ENCODE measurements at places on chromosomes 5 and 9.

GRCh38 chr5:6041977-6042550 lies 336.3 kb downstream of the MED10 start:
- no peak for DNase-seq

- no peak for DNase-seq
Measured at GRCh38 chr5:175718401-175719108, 60.7 kb downstream of the HRH2 start.

DNA sequence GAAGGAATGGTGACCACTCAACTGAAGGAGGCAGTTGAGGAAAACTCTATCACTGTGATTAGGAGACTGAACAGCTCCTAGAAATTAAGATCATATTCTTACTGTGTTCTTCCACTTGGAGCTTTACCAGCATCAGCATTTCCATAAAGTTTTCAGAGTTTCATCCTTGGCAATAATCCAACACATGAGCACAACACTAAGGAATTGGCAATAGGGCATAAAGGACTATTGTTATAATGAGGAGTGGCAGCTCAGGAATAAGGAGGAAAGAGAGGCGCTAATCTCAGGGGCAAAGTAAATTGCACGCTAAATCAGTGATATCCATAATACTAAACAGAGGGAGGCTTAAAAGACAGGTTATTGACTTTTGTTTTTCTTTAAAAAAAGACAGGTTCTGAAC lies 338.9 kb downstream of the EFNA5 start:
- DNase-seq: no peak

DNA sequence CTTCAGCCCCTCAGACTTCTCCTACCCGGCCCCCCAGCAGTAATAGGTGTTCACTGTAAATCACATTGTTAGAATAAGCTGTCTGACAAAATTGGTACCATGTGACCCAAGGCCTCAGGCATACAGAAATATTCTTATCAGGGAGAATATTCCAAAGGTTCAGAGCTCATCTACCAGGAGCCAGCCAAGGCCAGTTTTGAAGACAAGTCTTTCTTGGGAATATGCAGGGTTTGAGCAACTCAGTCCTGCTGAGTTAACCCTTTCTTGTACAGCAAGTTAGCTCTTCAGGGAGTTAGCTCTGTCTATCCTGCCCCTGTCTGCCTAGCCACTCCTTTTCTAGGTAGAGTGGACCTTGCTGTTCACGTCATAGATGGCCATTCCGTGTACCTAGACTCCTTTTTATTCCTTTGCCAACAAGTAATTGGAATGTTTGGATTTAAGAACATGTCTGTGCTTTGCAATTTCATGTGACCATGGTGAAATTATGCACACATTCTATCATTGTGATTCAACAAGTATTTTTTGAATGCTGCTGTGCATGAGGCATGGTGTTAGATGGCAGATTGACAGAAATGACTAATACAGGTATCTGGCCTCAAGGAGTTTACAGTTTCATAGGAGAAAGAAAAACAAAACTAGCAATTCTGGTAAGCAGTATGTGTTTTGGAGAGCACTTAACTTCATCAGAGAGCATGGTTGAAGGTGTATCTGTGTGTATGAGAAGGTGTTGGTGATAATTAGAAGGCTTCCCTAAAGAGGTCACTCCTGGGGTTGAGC lies 22.6 kb downstream of the TGFBR1 start:
- no peak for DNase-seq

- DNase-seq: no peak
Measured at GRCh38 chr5:133714161-133714915, 102.0 kb upstream of the FSTL4 start.

- no peak for DNase-seq
Measured at GRCh38 chr9:110115826-110116542, 92.0 kb downstream of the C9orf152 start.

GRCh38 chr9:16217943-16218701 lies 652.3 kb downstream of the BNC2 start:
- DNase-seq: no peak

GRCh38 chr9:14180093-14180959 lies 133.6 kb downstream of the NFIB start:
- no peak for DNase-seq

- no peak for DNase-seq
Measured at GRCh38 chr5:67283988-67284487, 87.4 kb upstream of the CD180 start.

DNA sequence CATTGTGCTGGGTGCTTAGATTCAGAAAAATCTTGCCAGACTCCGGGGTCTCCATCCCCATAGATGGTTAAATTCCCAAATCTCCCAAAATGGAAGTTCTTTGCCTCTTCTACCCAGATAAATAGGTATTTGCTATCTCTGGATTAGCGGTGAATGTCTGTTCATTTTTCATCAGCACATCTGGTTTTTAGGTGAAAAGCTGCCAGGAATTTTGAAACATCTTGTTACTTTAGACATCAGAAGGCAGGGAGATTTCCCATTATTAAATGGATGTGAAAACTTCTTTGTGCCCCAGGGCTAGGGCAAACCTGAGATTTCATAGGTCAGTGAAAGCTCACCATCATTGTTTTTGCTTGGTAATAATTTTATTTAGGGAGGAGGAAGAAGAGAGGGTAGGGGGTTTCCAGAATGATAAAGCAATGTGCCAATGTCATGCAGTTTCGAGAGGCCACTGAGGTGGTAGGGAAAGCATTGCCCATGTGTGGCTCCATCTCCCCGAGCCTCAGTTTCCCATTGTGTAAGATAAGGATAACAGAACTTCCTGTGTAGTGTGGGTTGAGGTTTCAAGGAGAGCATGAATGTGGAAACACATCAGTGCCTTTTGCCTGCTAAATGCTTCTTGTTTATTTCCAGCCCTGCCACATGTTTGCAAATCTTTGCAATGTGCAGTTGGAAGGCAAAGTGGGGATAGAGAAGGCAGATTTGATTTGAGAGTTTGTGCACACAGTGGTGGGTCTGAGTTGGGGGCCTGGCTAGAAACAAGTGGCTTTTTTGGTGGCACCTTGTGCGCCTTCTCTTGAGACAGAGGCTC lies 147.2 kb upstream of the KLF4 start:
- no peak for DNase-seq

- no peak for DNase-seq
Measured at GRCh38 chr9:14345354-14346230, 31.7 kb upstream of the NFIB start.

DNA sequence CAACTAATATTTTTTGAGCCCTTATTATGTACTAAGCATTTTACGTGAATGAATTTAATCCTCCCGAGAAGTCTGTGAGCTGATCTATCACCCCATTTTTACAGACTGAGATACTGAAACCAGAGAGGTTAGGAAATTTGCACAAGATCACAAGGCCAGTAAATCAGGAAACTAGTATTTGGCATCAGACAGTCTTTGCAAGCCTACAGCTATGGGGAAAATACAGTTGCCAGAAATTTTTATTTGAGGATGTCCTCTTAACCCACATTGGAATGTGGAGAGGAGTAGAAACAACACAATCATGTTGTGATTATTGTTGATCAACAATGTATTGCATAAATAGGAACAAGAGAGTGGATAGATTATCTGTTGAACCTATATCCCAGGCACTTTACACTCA lies 2.3 kb upstream of the SLC46A2 start:
- no peak for DNase-seq

- DNase-seq: no peak
Measured at GRCh38 chr5:132753135-132753987, 6.1 kb downstream of the CCNI2 start.

DNA sequence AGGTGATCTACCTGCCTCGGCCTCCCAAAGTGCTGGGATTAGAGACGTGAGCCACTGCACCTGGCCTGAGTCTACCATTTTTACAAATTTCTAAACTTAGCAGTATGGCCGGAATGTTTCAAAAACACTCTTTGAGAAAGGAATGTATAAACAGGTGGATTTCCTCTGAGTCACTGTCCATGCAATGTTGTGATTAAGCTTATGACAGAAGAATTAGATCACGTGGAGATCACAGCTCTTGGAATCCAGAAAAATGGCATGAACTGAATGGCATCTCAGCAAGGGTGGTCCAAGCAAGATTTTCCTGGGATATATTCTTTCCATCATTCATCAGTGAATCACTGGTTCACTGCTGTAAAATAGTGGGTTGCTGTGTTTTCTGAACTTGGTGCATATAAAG lies 865.0 kb downstream of the PTPRD start:
- no peak for DNase-seq
